ENCODE measurements at places on chromosomes 7 and 10. TPM values are rescaled to one million over a fixed set of nuclear protein-coding genes. Genes with fewer than 3 reads are reported as not detected.
A peak's percentile ranks its signal among the peaks of the same experiment; 100 is the strongest.

GRCh38 chr7:95684037-95684436 is 87.7 kb upstream of the PDK4 start:
- DNase-seq = no peak

DNA sequence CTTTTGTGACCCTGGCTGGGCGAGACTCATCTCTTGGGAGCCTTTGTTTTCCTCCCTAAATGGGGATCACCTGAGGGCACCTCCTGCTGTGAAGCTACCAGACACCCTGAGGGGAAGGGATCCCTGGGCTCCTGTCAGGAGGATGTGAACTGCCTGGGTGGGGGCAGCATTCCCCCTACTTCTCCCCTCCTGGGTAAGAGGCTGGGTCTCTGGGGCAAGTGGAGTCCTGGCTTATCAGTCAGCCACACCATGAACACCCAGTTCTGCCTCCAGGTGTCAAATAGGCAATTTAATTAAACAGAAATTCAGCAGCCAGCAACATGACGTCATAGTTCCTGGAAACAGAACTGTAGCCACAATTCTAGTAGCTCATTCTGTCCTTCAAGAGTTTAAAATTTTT is 97.7 kb upstream of the RET start:
- no peak for DNase-seq

GRCh38 chr10:3312403-3312940 is 139.9 kb upstream of the PITRM1 start:
- no peak for DNase-seq

- DNase-seq = peak; percentile 33
Observed at GRCh38 chr7:87058744-87059524, 520 bp downstream of the ELAPOR2 start.

DNA sequence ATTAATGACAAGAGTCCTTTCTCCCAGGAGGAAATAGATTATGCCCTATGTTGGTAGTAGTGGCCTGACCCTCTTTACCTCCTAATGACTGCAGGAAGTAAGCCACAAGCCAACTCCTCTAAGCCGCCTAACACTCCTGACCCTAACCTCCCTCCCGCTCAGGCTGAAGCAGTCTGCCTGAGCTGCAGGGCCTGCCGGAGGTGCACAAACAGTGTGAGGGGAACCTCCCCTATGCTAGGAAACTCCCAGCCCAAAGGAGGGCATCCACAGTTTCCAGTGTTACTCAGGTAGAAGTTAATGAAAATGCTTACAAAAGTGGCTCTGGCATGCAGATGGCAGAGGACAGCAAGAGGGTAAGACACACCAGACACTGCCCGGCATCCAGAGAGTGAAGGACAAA is 294.4 kb upstream of the GALNT17 start:
- no peak for DNase-seq

DNA sequence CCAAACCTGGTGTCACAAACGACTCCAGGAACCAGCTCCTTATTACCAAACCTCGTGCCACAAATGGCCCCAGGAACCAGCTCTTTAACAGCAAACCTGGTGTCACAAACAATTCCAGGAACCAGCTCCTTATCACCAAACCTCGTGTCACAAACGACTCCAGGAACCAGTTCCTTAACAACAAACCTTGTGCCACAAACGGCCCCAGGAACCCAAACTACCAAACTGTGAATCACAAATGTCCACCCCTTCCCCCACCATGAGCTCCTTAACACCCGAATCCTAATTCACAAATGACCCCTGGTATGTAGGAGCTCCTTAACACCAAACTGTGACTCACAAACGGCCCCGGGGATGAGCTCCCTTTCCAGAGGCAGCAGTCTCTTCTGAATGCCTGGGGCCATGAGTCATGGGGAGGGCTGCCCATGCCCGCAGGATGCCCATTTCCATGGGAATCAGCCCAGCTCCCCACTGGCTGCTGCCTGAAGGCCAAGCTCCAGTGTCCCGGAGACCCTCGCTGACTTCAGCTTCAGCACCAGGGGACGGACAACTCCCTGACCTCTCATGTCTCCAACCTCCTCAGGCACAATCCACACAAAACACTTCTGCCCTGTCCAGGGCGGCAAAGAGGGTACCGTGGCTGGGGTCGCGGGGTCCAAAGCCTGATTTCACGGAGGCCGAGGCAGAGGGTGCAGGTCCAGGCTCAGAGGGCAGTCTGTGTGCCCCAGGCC is 213.1 kb downstream of the ELFN1 start:
- DNase-seq = no peak

DNA sequence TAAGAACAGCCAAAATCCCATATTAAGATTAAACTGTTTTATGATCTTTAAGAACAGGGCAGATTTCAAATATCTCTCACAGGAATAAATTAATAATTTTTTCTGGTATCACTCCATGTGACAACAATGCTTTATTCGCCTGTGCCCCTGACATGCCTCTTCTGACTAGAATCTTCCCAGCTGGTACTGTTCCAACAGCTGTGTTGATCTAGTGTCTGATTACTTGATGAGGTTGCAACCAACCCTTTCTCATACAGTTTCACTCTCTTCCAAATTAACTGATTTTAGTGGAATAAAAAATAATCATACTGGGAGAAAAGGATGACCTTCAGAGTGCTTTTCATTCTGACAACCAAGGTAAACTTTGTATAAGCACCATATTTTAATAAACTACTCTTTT is 151.9 kb downstream of the CHRM2 start:
- DNase-seq = no peak

DNA sequence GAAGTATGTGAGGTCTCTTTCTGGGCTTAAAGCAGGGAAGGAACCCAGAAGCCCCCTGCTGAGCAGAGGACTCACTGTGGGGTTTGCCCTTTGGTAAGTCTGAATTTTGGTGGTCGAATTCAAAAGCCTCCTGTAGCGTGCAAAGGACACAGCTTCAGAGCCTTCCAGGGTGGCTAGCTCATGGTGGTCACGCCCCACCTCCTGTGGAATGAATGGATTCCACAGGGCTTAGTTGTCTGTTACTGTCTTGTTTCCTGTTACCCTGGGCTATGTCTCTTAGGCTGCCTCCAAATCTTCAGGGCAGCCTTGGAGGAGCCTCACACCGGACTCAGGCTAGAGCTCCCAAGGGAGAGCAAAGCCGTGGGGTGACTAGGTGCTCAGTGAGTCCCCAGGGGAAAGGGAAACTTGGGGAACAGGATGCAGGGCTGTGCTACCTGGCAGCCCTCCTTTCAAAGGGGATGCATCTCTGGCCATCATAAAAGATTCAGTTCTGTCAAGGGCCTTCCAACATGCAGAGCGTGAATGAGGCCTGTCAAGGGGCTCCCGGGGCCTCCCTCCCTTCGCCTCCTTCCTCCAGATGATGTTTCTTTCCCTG is 211.7 kb downstream of the CCSER2 start:
- no peak for DNase-seq

HDAC9 gene
- 58.2 TPM for total RNA-seq

GRCh38 chr10:77179015-77179695 is 458.5 kb downstream of the KCNMA1 start:
- peak; percentile 30 for DNase-seq

DNA sequence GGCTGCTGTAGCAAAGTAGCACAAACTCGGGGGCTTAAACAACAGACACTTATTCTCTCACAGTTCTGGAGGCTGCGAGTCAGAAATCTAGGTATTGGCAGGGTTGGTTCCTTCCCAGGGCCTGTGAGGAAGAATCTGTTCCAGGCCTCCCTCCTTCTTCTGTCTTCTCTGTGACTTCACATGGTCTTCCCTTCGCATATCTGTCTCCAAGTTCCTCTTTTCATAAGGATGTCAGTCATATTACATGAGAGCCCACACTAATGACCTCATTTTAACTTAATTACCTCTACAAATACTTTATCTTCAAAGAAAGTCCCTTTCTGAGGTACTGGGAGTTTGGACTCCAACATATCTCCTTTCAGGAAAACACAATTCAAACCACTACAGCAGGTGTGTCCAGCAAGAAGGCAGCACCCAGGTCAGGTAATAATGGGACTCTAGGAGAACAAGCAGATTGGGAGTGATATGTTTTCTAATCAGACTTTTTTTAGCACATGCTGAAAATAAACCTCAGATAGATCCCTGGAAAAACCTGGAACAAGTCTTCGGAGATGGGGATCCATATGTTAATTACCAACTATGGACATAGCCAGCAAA is 11.7 kb downstream of the CREB5 start:
- no peak for DNase-seq

DNA sequence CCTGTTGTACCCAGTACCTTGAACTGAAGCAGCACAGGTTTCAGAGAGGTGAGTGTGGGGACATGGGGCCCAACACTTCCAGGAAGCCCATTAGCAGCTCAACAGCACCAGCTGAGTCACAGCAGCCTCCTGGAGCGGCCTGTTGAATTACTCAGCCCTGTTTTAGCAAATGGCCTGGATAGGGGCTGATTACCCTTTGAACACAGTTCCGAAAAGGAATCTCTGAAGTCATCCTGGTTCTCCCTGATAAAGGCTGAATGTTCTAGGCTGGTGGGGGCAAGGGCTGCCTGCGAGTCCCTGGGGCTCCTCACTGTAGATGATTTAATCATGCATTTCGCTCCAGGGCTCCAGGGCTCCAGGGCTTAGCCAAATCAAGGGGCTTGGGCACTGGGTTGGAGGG is 287.5 kb downstream of the GRID1 start:
- no peak for DNase-seq

GRCh38 chr7:74587435-74588126 is 69.9 kb upstream of the GTF2I start:
- peak; percentile 79 for DNase-seq

GRCh38 chr7:112937651-112938415 is 147.6 kb upstream of the TMEM168 start:
- DNase-seq = no peak

ZNF107 gene
- 9.3 TPM for total RNA-seq

DNA sequence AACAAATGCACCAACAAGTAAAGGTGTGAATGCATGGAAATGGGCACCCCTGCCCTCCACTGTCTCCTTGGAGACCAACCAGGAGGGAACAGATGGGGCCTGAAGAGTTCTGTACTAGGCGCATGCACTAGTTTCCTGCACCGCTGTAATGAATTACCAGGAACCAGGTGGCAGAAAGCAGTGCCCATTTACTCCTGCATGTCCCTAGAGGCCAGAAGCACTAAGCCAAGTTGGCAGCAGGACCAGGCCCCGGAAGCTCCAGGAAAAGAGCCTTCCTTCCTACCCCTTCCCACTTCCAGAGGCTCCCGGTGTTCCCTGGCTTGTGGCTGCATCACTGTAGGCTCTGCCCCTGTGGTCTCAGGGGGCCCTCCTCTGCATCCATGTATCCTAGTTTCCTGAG is 237.5 kb upstream of the PPP2R2D start:
- no peak for DNase-seq

- DNase-seq = peak; percentile 92
Observed at GRCh38 chr7:142782922-142783900, 12.4 kb downstream of the PRSS2 start.

FAM170B gene
- total RNA-seq = not detected

DNA sequence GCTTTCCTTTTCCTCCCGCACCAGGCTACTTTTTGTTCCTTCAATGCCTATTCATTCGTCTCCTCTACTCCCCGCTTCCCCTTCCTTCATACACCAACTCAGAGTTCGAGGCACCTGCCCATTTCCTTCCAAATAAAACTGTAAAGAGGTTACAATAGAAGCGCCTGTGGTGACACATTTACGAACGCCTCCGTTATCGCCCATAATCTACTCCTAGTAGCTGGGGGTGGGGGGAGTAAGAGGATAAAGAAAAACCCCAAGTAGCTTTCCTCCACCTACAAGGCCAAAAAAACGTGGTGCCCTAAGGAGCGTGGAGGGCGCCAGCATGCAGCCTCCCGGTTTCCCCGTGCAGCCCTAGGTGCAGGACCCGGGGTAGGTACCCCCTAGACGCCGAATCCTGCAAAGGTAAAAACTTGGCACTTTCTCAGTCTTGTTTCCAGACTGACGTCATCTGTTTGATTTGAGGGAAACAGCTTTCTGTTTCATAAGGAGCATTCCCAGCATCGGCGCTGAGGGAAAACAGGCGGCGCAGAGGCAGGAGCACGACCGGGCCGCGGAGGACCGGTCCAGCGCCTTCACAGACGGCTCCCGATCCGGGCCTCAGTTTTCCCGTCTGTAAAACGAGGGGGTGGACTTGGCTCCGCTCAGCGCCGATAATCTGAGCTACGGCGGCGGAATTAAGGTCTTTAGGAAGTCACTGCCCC is 922 bp downstream of the PPA1 start:
- peak; percentile 28 for DNase-seq

DNA sequence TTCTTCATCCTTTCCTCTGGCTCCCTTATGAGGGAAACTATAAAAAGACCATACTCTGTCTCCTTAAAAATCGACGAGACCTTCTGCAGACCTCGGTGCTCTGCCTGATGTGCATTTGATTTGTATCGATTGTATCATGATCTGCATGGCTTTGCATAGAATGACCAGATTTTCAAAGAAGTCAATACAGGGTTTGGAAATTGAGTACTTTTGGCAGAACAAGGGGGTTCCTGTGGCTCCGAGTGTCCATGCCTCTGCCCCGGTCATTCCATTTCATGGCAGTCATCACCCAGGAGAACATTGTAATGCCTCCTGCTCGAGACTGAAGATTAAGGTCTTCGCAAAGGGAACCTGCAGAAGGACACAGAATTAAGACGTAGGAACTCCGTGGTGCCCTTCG is 685 bp downstream of the CASP2 start:
- DNase-seq = no peak

- no peak for DNase-seq
Observed at GRCh38 chr7:104862719-104863118, 151.3 kb upstream of the KMT2E start.

DNA sequence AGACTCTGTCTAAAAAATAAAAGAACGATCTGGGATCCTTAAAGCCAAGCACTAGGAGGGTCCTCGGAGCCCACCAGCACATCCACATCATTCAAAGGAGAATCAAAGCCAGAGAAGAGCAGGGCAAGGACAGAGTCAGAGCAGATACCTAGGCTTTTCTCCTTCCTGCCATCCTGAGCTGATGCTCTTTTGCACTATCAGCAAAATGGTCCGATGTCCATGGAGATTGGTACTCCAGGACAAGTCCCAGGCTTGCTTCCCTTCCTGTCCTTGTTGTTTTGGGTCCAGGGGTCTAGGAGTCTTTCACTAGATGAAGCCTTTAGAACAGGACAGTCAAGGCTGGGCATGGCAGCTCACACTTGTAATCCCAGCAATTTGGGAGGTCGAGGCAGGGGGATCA is 58.0 kb upstream of the ELN start:
- DNase-seq = no peak

- no peak for DNase-seq
Observed at GRCh38 chr7:159116581-159117339, 27.9 kb downstream of the VIPR2 start.

DNA sequence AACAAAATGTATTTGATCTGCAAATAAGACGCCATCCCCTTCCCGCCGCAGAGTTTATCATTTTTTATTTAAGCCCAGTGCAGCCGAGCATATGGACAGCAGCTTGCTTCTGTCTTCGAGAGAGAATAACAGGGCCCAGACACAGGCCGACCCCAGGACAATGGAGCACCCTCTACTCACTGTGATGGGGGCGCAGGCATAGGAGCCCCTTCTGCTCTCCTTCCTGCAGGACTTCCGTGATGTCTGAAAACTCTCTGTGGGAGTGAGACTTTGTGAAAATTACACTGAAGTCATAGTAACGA is 134.8 kb downstream of the OAT start:
- no peak for DNase-seq
